Stimulated activated CD8-positive, alpha-beta memory T cell treated with anti-CD3 and anti-CD28 coated beads, Interleukin-2, amount 100 ng/mL, for 1 hour (primary cell): ENCODE measurements at places on chromosomes 7 and 10.

DNA sequence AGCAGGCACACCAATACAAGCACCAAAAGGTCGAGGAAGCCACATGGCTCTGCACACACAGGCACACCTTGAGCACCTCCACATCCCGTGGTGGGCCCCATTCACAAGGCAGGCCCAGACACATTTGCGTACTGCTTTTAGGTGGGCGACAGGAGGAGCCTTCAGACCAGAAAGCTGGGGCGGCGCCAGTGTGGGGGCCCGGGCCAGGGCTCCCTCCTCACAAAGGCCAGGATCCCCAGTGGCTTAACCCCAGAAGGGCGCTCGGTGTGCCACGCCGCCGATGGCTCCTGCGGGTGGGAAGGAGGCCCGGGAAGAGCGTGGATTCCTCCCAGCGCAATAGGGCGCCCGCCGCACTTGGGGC is 2.8 kb upstream of the SMARCD3 start:
- DNase-seq, result no peak

- no peak for DNase-seq
These were observed 179.8 kb downstream of the WNT2 start for GRCh38 chr7:117143066-117143465.

GRCh38 chr10:120429395-120429794 is 27.6 kb upstream of the PLPP4 start:
- no peak for DNase-seq

- no peak for DNase-seq
These were observed 241.8 kb upstream of the PRSS58 start for GRCh38 chr7:142499635-142500034.

GRCh38 chr10:121459622-121460453 is 138.4 kb downstream of the FGFR2 start:
- DNase-seq, result no peak

- DNase-seq, result no peak
These were observed 183.5 kb downstream of the RNF133 start for GRCh38 chr7:122515404-122515803.

- DNase-seq, result no peak
These were observed 1073.0 kb downstream of the XPNPEP1 start for GRCh38 chr10:108850138-108850854.

GRCh38 chr7:4486907-4487306 is 195.2 kb upstream of the FOXK1 start:
- DNase-seq, result no peak

- DNase-seq, result no peak
These were observed 321.2 kb downstream of the DNAJB6 start for GRCh38 chr7:157657741-157658740.

DNA sequence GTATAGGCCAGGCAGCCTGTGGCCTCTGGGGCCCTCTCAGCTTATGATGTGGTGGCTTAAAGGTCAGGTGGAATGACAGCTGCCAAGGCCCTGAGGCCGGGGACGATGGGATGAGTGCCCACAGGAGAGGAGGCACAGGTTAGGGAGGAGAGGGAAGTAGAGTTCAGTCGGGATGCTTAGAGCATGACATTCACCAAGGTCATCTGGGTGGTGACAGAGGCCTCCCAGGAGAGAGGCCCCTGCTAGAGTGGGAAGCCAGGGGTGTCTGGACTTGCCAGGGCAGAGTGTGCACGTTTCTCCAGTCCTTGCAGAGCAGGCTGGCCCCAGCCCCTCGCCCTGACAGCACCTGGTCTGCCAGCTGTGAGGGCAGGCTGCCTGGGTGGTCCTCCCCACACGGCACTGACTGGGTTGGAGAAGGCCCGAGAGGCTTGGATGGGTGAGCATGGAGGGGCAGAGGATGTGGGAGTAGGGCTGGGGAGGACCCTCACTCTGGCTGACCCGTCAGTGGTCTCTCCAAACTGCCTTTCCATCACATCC is 1.5 kb downstream of the CALHM1 start:
- no peak for DNase-seq

DNA sequence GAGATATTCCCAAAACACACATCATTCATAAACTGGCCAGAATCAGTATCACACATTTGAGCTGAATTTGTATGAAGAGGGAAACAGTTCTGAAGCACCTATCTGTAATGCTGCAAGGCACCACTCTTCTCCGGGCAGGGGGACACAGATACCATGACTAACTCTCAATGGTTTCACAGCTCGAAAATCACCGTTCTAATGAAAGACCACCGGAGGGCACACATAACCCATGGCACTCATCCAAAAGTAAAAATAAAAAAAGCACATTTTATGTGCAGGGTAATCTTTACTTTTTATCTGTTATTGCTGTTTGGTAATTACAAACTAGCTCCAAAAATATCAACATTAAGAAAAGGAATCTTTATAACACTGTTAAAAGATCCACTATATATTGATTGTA is 137.5 kb downstream of the PARD3 start:
- no peak for DNase-seq

GRCh38 chr10:98293550-98294269 is 25.7 kb upstream of the LOXL4 start:
- DNase-seq, result no peak

DNA sequence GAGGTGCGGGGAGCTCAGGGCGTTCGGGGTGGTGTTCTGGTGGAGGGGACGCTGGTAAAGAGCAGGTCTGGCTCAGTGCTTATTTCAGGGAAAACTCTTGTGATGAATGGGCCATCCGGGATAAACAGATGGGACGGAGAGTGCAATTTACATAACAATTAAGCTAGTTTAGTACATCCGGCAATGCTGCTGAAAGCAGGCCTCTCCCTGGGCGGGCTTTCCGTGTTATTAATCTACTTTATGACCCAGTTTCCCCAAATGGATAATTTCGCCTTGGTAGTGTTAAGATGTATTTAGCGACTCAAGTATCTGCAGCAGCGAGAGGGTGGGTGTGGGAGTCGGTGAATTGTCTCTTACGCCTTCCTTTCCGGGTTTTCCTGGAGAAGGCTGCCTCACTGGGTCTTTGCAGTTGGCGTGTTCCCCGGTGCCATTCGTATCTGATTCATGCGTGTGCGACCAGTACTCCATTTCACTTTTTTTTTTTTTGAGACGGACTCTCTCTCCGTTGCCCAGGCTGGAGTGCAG is 25.2 kb downstream of the FOXK1 start:
- DNase-seq, result no peak

DNA sequence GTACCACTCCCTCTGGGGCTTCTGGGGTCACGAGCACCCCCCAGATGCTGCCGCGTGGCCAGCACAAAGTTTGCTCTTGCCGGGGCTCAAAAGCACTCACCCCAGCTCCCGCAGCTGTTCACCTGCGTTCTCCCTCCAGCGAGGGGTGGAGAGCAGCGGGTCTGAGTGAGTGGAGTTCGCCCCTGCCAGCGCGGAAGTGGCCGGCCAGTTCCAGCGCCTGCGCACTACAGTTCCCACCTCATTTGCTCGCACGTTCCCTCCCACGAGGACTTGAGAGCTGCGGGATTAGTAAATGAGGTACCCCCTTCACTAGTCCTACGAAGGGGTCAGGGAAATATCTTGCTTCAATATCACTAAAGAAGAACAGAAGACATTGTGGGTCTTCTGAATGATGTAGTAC is 24.3 kb upstream of the LRRC72 start:
- no peak for DNase-seq

- no peak for DNase-seq
These were observed 32.7 kb upstream of the ZNF438 start for GRCh38 chr10:31064348-31064747.

GRCh38 chr10:34252111-34252510 is 563.0 kb downstream of the PARD3 start:
- no peak for DNase-seq

GRCh38 chr7:143510854-143511592 is 33.4 kb downstream of the TAS2R41 start:
- DNase-seq, result no peak

DNA sequence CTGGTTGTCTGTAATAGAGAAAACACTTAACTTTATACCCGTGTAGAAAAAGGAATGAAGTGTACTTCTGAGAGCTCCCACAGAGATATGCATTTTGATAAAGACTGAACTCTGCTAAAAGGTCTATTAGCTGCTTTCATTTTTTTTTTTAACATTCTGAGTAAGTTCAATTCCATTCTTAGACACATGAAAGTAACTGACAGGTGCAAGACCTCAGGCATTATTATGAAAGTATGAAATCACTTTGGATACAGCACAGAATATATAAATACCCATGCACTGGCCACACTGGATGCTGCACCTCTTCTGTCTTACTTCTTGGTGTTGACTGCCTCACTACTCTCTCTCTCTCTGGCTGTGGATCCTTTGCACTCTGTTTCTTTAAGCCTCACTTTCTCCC is 46.2 kb downstream of the VWDE start:
- no peak for DNase-seq

GRCh38 chr7:67505449-67505848 is 508.8 kb downstream of the TYW1 start:
- no peak for DNase-seq

DNA sequence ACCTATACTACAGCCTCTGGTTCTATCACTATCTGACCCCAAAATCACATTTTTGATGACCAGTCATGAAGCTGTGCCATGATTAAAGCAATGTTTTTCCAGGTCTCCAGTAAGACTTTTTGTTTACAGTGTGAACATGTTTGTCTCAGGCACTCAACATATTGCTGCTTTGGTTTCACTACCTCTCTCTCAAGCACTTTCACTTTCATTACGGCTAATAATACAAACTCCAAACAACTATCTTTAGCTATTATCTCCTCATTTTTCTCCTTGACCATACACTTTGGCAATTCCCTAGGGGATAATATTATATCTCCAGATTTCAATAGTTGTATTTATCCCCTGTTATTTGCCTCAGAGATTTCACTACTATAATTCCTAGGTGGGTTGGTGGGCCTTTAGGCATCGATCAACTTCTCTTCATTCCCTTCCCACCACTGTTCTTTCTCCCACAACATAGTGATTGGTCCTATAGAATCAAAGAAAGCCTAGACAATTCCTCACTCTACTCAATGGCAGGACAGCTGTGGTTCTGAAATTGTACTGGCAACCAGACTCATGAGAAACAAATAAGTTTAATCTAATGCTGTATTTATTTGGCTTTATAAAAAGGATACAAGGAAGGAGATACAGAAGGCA is 261.4 kb upstream of the ZWINT start:
- DNase-seq, result no peak

DNA sequence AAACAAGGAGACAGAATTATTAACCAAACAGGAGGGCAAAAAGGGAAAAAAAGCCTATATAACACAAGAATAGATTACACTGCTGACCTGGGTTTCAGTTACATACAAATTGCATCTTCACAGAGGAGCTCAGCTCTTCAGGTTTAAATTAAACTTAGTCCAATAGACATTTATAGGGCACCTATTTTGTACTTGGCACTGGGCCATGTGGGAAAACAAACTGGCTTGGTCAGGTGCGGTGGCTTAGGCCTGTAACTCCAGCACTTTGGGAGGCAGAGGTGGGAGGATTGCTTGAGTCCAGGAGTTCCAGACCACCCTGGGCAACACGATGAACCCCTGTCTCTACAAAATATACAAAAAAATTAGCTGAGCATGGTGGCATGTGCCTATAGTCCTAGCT is 62.3 kb upstream of the CCDC6 start:
- no peak for DNase-seq

- DNase-seq, result no peak
These were observed 44.8 kb upstream of the GRID1 start for GRCh38 chr10:86411281-86411841.

DNA sequence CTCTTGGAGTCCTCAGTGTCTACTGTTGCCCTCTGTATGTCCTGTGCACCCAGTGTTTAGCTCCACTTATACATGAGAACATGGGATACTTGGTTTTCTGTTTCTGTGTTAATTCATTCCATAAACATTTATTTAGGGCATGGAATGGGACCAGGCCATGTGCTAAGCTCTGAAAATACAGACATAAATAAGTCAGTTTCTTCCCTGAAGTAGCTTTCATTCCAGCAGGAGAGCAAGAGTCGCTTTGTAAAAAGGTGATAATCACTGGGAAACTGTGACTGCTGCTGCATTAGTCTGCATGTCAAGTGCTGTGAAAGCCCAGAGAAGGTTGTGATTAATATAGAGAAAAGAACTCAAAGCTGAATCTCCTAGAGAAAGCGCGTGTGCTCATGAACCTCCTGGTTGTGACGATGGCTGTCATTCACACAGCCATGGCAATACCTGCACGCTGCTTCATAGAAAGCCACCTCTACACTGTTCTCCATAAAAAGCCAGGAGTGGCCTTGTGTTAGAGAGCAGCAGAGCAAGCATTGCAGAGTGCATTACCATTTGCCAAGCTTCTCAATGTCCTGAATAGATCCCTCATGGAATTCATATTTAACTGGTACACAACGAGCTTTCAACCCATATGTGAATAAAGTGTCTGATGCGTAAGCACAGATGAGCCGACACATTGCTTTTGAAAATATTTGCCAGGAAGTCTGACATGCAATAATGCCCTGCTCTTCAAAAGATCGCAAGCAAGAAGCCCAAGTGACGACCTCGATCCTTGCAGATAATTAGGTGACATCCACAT is 30.6 kb upstream of the PITRM1 start:
- no peak for DNase-seq

- DNase-seq, result no peak
These were observed 77.5 kb upstream of the CACUL1 start for GRCh38 chr10:118832241-118832651.

- DNase-seq, result no peak
These were observed 321.1 kb downstream of the PARD3 start for GRCh38 chr10:34494012-34494411.

DNA sequence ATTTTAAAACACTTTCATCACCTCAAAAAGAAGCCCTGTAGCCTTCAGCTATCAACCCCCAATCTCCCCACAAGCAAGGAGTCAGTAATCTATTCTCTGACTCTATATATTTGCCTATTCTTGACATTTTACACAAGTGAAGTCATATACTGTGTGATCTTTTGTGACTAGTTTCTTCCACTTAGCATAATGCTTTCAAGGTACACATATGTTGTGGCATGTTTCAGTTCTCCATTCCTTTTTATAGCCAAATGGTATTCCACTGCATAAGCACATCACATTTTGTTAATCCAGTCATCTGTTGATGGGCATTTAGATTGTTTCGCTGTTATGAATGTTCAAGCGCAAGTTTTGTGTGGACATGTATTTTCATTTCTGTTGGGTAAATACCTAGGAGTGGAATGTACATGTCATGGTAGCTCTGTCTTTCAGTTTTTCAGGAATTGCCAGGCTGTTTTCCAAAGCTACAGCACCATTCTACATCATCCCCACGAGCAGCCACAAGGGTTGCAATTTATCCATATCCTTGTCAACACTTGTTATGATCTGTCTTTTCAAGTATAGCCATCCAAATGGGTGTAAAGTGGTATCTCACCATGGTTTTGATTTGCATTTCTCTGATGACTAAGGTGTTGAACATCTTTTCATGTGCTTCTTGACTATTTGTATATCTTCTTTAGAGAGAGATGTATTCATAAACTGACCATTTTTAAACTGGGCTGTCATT is 405.6 kb downstream of the KCNMA1 start:
- no peak for DNase-seq

DNA sequence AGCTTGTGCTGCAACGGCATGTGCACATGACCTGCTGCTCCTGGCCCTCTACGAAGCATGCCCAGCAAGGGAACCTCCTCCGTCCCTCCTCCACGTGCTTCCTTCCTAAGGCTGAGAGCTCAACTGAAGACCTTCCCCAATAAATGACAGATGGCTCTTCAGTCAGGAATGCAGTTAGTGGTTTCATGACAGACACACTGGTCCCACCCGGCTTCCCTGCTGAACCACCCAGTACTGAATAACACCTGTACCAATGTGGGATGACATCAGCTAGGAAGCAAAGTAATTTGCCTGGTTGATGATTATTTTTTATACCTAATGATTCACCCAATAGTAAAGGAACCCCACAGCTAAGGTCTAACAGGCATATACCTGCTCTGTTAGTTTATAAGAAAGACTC is 69.1 kb downstream of the SCRN1 start:
- no peak for DNase-seq

GRCh38 chr7:137923380-137923779 is 76.6 kb upstream of the DGKI start:
- DNase-seq, result no peak
